ENCODE measurements at places on chromosomes 5 and 9.

DNA sequence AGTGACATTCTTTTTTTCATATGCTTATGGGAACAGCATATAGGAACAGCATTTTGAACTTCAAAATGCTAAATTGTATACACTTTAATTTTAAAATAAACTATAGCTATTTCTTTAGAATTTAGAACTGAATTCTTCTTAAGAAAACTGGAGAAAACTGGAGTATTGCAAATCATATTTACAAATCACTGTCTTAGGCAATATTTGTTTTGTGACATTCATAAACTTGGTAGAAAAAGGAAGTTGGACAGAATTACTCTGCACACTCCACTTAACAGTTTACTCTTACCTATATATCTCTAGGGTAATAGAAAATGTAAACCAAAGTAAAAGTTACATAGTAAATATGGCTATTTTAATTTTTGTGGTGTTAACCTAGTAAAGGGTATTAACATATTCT is 3.1 kb downstream of the DMRTA1 start:
- DNase-seq: no peak

GRCh38 chr5:154349626-154350264 is 96.1 kb upstream of the SAP30L start:
- DNase-seq: no peak

DNA sequence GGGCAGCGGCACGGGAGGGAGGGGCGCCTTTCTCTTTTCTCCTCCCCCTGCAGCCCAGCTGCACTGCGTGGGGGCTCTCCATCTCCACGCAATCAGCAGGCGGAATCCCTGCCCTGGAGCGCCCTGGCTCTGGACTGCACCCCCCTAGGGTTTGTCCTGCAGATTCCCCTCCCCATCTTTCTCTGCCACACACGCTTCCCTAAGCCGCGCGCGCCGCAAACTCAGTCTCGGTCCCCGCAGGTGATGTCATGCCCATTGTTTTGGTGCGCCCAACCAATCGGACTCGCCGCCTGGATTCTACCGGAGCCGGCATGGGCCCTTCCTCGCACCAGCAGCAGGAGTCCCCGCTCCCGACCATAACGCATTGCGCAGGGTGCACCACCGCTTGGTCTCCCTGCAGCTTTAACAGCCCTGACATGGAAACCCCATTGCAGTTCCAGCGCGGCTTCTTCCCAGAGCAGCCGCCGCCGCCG is at the start of gene KCNN2:
Gene KCNN2 (plus strand): TSS at position 347 of the 473 bp plus-strand sequence. CDS start 70 bp downstream, at position 417.
- no peak for DNase-seq

DNA sequence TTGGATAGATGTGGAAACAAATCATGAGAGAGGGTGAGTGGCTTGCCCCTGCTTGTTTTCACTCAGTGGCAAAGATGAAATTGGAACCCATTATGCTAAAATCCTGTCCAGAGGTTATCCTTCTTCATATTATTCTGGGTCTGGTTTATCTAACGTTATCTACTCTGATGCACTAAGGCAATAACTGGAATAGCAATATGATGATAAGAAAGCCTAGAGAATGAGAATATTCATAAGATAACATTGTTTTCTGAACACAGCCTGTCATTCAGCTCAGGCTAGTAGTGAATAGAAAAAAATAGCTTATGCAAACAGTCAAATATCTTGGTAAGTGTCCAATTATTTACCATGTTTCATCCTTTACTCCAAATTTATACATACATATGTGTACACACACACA is 132.0 kb upstream of the C6 start:
- DNase-seq: no peak

- no peak for DNase-seq
These were observed 4.1 kb upstream of the CAVIN4 start for GRCh38 chr9:100573655-100574260.

DNA sequence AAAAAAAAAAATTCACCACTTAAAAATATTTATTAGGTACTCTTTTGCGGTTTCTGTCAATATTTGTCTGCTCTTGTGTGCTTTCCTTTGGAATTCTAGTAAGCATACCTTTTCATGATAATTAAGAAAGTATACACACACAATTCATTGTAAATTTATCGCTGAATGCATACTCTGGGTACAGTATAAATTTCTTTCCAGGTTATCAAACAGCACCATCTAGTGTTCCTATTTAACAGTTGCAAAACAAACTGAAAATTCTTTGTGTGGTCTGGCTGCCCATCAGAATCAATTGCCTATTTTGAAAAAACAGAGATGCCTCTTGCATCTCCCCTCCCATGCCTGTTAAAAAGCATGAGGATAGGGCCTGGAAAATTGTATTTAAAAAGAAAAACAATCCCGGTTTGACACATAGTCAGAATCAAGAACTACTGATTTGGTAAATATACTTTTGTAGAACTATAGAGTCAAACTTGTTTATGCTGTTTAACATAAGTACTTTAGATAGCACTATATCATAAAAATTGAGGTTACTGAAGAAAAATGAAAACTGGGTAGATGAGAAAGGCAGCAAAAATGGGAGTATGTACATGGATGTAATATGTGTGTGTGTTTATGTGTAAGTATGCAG is 16.2 kb downstream of the PGGT1B start:
- DNase-seq: peak; percentile 6

DNA sequence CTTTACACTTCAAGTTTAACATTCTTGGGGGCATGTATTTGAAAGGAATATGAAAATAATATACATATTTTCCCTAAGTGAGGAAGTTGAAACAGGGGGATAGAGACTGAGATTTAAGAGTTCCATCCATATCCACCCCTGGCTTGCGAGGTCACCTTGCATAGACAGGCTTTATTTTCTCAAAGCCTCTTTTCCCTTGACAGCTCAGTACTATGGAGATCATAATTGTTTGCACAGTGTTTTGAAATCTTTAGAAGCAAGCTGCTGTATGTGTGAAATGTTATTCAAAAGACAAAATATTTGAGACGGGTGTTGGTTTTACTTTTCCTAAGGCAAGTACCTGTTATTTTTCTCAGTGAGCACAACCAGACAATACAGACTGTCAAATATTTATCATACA is 163.1 kb downstream of the LRRC70 start:
- no peak for DNase-seq

DNA sequence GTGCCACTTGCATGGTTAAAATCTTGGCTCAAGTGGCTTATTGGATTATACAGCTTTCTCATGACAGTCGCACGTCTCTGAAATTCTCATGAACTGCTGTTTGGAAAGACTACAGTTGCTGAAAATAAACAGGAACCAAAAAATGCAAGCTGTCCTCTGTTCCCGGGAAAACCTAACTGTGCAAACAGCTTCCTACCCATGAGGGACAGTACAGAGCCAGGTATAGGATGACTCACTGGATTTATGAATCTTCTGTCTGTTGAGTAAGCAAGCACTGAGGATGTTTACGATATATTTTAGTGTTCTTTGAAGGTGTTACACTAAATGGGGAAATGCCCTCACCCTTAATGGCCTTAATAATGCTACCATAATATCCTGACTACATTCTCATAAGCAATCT is 380.3 kb upstream of the TNC start:
- DNase-seq: no peak

GRCh38 chr5:139263946-139264345 is 29.6 kb upstream of the MATR3 start:
- no peak for DNase-seq

DNA sequence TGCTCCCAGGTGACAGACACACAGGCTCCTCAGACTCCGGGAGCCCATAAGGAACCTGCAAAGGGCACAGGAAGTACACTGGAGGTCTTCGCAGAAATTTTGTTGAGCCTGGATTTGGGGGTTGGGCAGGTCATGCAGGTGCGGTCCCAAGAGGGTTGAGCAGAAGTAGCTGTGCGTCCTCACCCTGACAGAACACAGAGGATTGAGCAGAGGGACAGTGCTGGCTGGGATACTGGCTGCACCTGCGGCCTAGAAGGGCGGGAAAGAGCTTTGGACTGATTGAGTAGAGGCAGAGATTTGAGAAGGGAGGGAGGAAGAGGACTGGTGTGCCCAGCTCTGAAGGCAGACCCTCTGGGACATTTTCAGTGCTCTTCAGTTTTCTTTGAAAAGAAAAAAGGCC is 65.4 kb downstream of the PTPDC1 start:
- no peak for DNase-seq

GRCh38 chr5:169003721-169004541 is 297.0 kb downstream of the SLIT3 start:
- DNase-seq: no peak
